ENCODE measurements at places on chromosomes 1 and 21.

- DNase-seq, result no peak
Measured at GRCh38 chr21:44946254-44947041, 6.6 kb downstream of the SLX9 start.

DNA sequence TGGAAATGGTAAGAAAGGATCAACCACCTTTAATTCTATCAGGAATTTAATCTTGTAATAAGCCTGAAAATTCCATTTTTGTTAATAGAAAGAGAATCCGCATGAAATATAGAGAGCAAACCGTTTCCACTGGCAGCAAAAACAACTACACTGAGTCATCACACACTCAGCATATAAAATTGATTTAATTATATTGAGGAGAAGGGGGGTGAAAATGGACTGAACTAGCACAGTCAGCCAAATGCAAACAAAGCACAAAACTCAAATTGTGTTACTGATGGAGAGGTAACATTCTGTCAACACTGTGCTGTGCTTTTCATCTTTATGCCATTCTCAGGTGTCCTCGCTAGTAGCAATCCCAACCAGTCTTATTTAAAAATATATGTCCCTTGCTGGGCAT lies 1583.9 kb downstream of the MRPL39 start:
- DNase-seq, result no peak

GRCh38 chr21:46491553-46491952 lies 32.9 kb downstream of the DIP2A start:
- no peak for DNase-seq

DNA sequence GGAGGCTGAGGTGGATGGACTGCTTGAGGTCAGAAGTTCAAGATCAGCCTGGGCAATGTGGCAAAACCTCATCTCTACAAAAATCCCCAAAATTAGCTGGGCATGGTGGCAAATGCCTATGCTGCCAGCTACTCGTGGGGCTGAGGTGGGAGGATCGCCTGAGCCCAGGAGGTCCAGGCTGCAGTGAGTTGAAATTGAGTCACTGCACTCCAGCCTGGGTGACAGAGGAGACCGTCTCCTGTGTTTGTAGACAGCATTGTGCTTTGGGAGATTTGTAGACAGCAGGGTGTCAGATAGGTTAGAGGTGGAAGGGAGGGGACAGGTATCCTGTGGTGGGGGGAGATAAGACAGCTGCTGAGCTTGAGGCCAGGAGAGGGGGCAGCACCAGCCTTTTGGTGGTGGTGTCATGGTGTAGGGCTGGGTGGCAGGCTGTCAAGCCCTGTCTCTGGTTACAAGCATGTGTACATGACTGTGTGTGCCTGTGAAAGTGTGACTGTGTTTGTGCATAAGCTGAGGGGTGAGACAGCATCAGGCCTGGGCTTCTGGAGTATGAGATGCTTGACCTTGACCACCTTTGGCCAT lies 15.2 kb downstream of the PPFIA4 start:
- DNase-seq, result no peak

- no peak for DNase-seq
Measured at GRCh38 chr1:244675167-244675566, 22.2 kb downstream of the DESI2 start.

GRCh38 chr1:159289060-159289459 lies 13.1 kb upstream of the FCER1A start:
- DNase-seq, result no peak

DNA sequence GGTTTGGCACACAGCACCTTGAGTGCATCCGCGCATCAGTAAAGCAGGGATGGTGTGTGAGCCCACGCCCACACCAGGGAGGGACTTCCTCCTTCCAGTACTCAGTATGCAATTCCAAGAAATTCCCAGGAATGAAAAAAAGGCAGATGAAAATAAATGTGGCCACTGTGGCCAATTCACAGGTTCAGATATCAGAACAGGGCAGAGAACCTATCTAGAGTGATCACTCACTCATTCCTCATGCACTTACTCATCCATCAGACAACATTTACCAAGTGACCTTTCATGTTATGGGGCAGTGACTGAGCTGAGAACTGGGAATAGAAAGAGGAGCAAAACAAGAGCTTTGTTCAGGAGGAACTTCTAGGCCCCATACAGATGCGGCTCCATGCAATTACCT lies 113.7 kb downstream of the ZSCAN20 start:
- DNase-seq, result no peak

- DNase-seq, result peak; percentile 80
Measured at GRCh38 chr1:116769561-116769977, 15.3 kb downstream of the CD2 start.

- DNase-seq, result no peak
Measured at GRCh38 chr1:90106311-90106710, 111.4 kb downstream of the ZNF326 start.

DNA sequence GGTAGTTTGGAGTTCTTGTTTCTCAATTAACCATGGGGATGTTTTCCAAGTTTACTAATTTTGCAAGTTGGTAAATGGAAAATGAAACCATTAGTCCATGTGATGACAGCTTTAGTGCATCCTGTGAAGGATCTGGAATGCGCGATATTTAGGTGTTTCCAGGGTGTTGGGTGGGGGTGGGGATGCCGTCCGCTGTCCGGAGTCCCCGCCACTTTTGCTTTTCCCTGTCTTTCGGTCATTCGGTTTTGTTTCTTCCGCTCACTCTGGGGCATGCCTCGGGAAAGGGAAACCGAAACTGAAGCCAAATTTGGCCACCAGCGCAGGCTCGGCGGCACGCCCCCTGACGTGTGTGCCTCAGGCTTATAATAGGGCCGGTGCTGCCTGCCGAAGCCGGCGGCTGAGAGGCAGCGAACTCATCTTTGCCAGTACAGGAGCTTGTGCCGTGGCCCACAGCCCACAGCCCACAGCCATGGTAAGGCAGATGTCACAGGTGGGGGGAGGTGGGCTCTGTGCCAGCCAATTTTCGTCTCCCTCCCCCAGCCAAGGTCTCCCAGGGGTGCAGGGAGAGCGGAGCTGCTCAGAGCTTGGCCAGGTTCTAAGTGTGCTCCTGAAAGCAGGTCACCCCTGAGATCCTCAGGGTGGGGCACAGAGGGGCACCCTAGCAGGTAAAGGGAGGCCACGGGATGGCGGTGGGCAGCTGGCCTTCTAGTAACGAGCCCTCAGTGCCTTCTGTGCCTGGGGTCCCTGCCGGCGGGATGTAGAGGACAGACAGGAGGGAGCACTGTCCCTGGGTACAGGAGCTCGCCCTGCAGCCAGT lies at the start of gene ISG15:
TSS of gene ISG15 (plus strand) at position 393 of the 817 bp plus-strand sequence. CDS start at position 470, 77 bp downstream.
- peak; percentile 76 for DNase-seq

DNA sequence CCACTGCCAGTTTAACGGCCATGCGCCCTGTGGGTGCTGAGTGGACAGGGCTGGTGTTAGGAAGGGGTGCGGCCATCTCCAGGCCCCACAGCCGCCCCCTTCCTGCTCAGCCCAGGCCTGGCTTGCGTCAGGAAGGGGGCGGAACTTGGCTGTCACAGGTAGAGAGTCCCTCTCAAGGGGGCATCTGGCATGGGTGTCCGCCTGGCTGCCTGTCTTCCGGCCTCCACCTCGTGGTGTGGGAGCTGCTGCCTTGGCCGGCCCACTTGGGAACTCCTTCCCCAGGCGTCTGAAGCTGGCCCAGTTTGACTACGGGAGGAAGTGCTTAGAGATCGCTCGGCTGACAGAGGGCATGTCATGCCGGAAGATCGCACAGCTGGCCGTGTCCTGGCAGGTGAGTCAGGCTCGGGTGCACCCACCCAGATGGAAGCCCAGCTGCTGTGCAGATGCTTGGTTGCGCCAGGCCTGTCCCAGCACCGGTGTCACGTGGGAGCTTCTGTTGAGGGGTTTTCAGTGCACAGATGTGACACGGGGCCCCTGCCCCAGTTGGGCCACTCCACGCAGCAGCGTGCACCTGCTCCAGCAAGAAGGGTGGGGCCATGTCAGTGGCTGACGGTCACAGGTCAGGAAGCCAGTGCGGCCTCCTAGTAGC lies 9.1 kb upstream of the ATAD3B start:
- DNase-seq, result no peak

GRCh38 chr1:221704306-221704705 lies 37.6 kb downstream of the DUSP10 start:
- peak; percentile 55 for DNase-seq

DNA sequence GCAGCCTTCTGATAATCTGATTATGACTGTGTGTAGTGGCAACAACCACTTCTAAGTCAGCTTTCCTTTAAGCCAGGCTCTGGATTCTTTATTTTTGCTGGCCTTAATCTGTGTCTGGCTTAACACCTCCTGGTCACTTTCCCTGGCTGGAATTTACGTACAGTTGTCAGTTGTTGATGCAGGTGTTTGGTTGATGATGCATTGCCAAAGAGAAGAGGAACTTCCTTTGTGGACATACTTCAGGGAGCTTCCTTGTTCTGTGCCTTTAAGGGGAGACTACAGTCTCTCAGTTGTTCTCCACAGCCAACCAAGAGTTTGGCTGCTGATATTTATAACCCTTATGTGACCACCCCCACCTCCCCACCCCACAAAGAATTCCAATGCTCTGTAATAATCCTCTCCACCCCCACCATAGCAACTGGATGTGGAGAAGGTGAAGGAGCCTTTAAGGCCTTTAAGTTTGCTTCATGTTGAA lies 96.0 kb upstream of the BMP8A start:
- peak; percentile 37 for DNase-seq

- no peak for DNase-seq
Measured at GRCh38 chr1:218409946-218410510, 64.9 kb downstream of the TGFB2 start.

DNA sequence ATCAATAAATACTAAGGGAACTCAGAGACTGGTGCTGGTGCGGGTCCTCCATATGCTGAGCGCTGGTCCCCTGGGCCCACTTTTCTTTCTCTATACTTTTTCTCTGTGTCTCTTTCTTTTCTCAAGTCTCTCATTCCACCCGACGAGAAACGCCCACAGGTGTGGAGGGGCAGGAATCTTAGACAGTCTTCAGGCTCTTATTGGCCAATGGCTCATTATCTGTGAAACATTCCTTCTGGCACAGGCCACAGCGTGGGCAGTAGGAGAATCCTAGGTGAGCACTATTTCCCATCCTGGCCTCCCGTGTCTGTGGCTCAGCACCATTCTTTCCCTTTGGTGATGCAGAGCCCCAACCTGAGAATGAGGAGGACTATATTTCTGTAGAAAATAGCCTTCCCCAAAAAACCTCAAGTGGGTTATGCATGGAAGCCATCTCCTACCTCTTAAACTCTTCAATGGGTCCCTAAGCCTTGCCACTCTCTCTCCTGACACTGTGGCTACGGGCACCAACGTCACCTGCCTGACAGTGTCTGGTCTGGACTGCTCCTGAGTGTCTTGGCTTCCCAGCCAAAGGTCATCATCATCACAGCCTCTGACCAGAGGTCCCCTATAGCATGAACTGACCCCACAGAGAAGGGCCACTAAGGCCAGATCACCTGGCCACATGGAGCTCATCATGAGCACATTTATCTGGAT lies 6.2 kb upstream of the SLAMF1 start:
- no peak for DNase-seq

DNA sequence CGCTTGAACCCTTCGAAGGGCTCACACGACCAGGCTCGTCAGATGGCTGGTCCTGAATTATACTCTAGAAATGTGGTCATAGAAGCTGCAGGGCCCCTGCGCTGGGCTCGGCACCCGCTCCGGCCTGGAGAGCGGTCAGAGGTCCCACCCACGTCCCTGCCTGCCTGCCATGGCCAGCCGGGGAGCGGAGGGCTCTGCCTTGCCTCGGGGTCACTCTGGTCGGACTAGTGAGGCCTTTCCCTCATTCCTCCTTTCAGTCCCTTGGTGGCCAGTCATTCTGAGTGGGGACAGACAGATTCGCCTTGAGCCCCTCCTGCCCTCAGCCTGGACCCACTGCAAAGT lies 529 bp upstream of the MARCKSL1 start:
- no peak for DNase-seq

DNA sequence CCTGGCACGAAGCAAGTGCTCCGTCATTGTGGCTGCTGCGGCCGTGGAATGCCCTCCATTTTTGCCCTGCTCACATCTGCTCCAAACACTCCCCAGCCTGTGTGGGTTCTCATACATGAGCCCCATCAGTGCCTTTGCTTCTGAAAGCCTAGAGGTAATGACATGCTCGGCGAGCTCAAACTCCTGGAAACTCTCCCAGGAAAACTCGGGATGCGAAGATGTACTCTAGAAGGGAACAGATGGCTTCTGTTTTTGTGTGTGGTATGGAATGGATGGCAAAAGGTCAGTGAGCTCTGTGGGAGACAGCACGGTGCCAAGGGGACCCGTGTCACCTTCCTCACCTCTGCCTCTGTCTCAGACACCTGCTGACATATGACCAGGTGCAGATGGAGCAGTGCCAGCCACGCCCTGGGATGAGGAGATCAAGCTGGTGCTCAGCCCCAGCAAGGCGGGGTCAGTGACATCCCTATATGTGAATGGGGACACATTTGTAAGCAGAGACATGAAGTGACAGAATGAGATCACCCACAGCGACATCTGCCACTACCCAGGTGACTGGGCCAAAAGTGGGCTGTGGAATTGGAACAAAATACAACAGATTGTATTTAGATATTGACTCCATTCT lies 84.1 kb upstream of the COX20 start:
- no peak for DNase-seq

DNA sequence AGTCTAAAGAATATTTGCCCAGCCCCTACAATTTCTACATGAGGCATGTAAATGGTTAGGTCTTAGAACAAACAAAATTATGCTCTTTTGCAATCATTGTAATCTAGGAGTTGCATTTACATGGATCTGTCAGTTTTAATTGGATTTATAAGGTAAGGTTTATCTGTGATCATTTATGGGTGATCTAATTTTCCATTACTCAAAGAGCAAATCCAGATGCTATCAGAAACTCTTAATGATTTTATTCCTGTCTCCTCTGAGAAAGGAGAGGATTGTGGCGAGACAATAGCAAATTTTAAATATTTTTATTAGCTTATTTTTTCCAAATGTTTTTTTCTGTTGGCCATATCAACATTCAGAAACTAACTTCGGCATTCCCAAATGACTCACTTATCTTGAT lies 14.2 kb upstream of the NEGR1 start:
- DNase-seq, result no peak

Data from AML-193 (cell line).